Tongue (tissue), 3 donors: ENCODE measurements at places on chromosomes 2 and 18.

DNA sequence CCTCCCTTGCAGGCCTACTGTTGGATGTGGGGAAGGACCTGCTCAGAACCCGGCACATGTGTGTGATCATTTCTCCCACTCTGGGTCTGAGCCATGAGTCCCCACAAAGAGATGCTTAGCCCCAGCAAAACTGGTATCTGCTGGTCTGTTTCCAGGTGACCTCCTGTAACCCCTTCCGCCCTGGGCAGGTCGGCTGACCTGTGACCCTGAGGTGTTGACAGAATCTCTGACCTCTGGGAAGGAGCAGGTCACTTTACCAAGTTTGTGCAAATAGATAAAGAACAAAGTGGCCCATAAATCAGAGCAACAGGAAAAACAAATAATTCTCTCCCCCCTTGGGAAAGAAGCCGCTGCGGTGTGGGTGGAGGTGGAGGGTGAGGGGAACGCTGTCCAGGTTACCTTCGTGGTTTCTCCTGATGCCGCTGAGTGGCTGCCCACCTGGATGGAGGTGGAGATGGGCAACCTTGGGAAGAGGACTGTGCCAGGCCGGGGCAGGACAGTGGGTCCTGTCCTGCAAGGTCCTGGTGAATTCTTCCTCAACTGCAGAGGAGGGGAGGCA is 174.0 kb upstream of the MYCN start:
- no peak for DNase-seq

GRCh38 chr2:176833671-176834070 is 378.9 kb upstream of the HNRNPA3 start:
- peak; percentile 19 for DNase-seq

DNA sequence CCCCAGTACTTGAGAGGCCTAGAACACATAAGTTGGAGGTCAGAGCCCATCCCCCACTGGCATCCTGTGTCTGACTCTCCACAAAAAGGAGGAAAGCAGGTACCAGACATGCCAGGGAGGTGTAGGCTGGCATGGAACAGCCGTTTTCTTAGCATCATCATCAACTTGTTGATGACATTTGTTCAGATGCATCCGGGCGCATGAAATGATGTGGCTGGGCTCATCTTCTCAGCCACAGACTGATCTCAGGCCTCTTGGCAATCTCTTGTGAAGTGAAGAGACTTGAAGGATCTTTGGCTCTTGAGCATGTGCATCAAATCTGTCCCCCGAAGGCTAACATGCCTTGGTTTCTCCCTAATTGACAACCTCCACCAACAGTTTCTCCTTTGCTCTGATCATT is 243.3 kb downstream of the TSN start:
- DNase-seq: no peak

GRCh38 chr2:16725549-16725948 is 59.9 kb upstream of the CYRIA start:
- DNase-seq: no peak

- DNase-seq: no peak
Measured at GRCh38 chr2:153870308-153870707, 1.4 kb upstream of the GALNT13 start.

GRCh38 chr2:101718993-101719571 is 21.6 kb downstream of the MAP4K4 start:
- no peak for DNase-seq

DNA sequence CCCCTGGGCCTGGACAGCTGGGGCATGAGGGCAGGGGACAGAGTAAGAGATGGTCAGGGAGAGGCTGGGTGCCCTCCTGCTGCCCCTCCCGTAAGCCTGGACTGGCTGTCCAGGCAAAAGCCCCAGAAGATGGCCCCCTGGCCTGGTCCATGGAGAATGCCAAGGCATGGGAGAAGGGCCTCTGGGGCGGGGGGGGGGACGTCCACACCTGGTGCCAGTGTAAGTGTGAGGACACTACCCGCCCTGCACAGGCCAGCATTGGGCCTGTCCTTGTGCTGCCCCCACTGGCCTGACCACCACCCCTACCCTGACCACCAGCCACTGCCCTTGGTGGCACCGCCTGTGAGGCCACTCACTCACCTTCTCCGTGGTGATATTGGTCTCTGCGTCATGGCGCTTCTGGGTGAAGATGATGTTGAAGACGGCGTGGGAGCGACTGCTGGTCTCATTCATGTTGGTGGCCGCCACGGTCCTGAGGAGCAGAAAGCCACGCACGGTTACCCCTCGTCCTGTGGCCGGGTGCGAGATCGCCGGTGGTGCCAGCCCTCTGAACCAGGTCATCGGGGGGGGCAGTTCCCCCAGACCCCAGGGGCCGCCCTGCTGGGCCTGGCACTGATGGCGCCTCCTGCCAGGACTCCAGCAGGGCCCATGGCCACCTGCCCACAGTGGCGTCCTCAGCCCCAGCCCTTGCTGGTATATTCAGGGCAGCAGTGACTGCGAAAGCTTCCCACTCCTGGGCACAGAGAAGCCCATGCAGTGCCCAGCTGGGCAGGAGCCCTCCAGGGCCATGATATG is 35.2 kb downstream of the KIF1A start:
- DNase-seq: no peak

- DNase-seq: no peak
Measured at GRCh38 chr18:45127405-45127804, 446.7 kb downstream of the SETBP1 start.

DNA sequence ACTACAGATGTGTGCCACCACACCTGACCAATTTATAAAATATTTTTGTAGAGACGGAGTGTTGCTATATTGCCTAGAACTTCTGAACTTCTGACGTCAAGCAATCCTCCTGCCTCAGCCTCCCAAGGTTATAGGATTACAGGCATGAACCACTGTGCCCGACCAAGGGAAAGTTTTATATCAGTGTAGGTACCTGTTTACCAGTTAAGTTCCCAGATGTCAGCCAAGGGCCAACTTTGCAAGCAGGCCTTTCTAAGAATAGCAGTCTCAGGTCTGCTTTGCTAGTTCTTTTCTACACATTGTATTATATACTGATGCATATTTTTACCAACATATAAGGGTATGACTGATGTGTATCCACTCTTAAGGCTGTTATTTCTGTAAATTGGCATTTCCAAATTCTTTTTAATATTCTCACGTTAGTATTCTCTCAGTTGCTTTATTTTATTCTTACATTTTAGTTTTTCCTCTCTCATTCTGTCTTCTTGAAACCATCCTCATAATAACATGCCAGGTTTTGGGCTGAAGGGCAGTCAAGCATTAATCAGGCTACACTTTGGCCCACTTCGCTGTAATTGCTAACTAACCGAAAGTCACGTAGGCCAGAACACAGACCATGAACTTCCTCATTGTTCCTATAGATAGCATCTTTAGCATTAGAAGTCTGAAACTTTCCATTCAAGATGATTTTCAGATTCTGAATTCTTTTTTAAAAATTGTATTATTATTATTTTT is 25.0 kb upstream of the CXXC1 start:
- DNase-seq: no peak

DNA sequence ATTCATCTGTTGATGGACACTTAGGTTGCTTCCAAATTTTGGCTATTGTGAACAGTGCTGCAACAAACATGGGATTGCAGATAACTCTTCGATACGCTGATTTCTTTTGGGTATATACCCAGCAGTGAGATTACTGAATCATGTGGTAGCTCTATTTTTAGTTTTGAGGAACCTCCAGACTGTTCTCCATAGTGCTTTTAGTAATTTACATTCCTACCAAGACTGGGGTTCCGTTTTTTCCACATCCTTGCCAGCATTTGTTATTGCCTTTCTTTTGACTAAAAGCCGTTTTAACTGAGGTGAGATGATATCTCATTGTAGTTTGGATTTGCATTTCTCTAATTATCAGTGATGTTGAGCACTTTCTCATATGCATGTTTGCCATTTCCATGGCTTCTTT is 200.3 kb downstream of the MBD5 start:
- DNase-seq: no peak

GRCh38 chr2:103792042-103792441 is 1030.2 kb downstream of the TMEM182 start:
- DNase-seq: no peak
